Fibroblast of gingiva (primary cell): ENCODE measurements at places on chromosomes 2 and 18.

- no peak for DNase-seq
Observed at GRCh38 chr2:63643486-63643885, 54.7 kb downstream of the MDH1 start.

DNA sequence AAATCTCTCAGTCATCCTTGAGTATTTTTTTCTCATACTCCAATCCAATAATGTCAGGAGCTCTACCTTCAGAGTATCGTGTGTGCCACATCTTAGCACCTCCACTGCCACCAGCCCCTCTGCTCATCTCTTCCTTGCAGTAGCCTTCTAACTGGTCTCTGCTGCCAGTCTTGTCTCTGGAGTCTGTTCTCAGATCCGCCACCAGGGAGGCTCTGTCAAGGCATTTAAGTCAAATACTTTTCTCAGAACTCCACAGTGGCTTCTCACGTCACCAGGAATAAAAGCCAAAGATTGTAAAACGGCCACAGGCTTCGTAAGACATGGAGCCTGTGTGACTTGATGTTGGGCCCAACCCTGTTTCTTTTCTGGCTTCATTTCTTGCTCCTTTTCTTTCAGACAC, 7.1 kb downstream of the UNC50 start:
- no peak for DNase-seq

DNA sequence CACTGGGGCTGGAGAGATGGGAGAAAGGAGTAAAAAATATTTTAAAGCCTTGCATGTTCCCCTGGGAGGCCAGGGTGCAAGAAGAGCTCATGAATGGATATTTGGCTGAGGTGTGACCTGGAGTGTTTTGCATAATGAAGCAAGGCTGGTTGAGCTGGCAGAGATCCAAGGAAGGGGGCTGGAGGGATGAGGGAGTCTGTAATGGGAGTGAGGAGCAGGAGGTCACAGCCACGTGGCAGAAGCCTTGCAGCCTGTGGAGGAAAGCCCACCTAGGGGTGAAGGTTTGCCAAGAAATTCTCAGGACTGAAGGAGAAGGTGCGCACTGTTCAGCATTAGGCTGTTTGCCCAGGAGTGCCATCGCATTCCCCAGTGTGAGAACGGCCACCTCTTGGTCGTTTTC, 40.3 kb upstream of the ATP8B1 start:
- DNase-seq, result no peak

- DNase-seq, result no peak
Observed at GRCh38 chr2:179594268-179595112, 266.9 kb downstream of the ZNF385B start.

- no peak for DNase-seq
Observed at GRCh38 chr2:154247503-154247902, 375.8 kb downstream of the GALNT13 start.

DNA sequence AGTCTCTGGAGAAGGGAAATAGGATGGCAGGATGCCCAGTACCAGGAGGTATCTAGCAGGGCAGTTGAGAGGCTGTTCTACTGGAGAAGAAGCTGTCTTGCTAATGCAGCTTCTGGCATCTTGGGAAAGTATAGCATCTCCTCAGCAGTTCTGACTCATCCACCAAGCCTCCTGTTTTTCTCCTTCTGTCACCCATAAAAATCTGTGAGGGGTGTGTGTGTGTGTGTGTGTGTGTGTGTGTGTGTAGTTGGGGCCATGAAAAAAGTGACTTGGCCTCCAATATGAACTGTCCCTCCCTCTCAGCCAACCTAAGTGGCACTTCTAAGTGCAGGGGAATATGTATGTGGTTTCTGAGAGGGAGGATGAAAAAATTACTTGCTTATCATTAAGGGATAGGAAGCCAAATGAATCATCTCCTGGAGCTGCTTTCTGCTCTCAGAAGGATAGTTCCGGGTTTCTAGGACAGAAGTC, 83.9 kb downstream of the CBLN2 start:
- DNase-seq, result peak; percentile 51
